ENCODE measurements at places on chromosomes 1 and 21. TPM values are rescaled to one million over a fixed set of nuclear protein-coding genes. Genes with fewer than 3 reads are reported as not detected.

Gene PRMT2
- 139 TPM for total RNA-seq

Gene LRRIQ3
- total RNA-seq = 0.81 TPM

Gene SLC16A1
- 30.3 TPM for total RNA-seq

Gene NBPF15
- 66.0 TPM for total RNA-seq

Gene TLR5
- total RNA-seq = 20.9 TPM

Gene HCRTR1
- not detected for total RNA-seq

Gene BATF3
- 13.9 TPM for total RNA-seq

Gene OR10J1
- not detected for total RNA-seq

Gene FCRL2
- total RNA-seq = 0.29 TPM

Gene MEX3A
- 1.6 TPM for total RNA-seq

Gene GJA4
- total RNA-seq = 49.2 TPM

Gene SPATA1
- total RNA-seq = 1.9 TPM

Gene OLFM3
- not detected for total RNA-seq

Gene DIPK1A
- total RNA-seq = 15.9 TPM

Gene CHIA
- not detected for total RNA-seq

Gene NUDT4B
- total RNA-seq = 1.2 TPM

Gene UMODL1
- not detected for total RNA-seq

Gene NOTCH2
- total RNA-seq = 197 TPM

Gene PTPRU
- 16.0 TPM for total RNA-seq

Gene RYR2
- total RNA-seq = 31.3 TPM

Gene KPRP
- not detected for total RNA-seq

Gene CLCNKA
- 1.3 TPM for total RNA-seq

Gene CYP4B1
- 13.6 TPM for total RNA-seq

Gene LDLRAD1
- not detected for total RNA-seq

Gene NBPF20
- 3.2 TPM for total RNA-seq

Gene SNAP47
- 18.1 TPM for total RNA-seq

Gene HSD11B1
- 21.5 TPM for total RNA-seq

Gene KIF17
- total RNA-seq = 3.2 TPM

Gene EFNA3
- total RNA-seq = 1.8 TPM

Gene FAM131C
- total RNA-seq = 0.26 TPM

Gene PRAMEF1
- not detected for total RNA-seq

Gene CFHR3
- 0.66 TPM for total RNA-seq

Gene HES3
- not detected for total RNA-seq

Gene PIGV
- 10.3 TPM for total RNA-seq

Gene RNU1-4
- total RNA-seq = 7,231 TPM

Gene GNG4
- 0.69 TPM for total RNA-seq

Gene SHISA4
- total RNA-seq = 39.9 TPM

Gene CR2
- total RNA-seq = 0.58 TPM

Gene RGS16
- 9.2 TPM for total RNA-seq

Gene TNFRSF4
- 3.5 TPM for total RNA-seq

Gene SLC5A3
- total RNA-seq = 25.2 TPM

Gene ETNK2
- total RNA-seq = 15.8 TPM

Gene TAL1
- total RNA-seq = 12.3 TPM

Gene POFUT2
- 35.8 TPM for total RNA-seq

Gene GJA9
- not detected for total RNA-seq

Gene CFAP141
- total RNA-seq = not detected

Gene DSTYK
- 14.3 TPM for total RNA-seq

Gene FAM20B
- total RNA-seq = 55.6 TPM

Gene ANGPTL1
- total RNA-seq = 60.4 TPM

Gene AKNAD1
- total RNA-seq = not detected

Measured in aorta (tissue), 5 donors.